Mammary epithelial cell (primary cell): ENCODE measurements at places on chromosomes 2 and 18. TPM values are rescaled to one million over a fixed set of nuclear protein-coding genes. Genes with fewer than 3 reads are reported as not detected.
A peak's percentile ranks its signal among the peaks of the same experiment; 100 is the strongest.

CLEC4F gene
- not detected for total RNA-seq

COL5A2 gene
- 7.8 and 9.6 TPM in 2 replicates for total RNA-seq

PSMA8 gene
- not detected for total RNA-seq

ZC3H6 gene
- 6.0 TPM for total RNA-seq

UGT1A10 gene
- total RNA-seq = not detected in 2 replicates

ERBB4 gene
- not detected for total RNA-seq

ALPP gene
- total RNA-seq = not detected

SPDYA gene
- total RNA-seq = 1.0 TPM

EEF1B2 gene
- total RNA-seq = 583 and 751 TPM in 2 replicates

DNA sequence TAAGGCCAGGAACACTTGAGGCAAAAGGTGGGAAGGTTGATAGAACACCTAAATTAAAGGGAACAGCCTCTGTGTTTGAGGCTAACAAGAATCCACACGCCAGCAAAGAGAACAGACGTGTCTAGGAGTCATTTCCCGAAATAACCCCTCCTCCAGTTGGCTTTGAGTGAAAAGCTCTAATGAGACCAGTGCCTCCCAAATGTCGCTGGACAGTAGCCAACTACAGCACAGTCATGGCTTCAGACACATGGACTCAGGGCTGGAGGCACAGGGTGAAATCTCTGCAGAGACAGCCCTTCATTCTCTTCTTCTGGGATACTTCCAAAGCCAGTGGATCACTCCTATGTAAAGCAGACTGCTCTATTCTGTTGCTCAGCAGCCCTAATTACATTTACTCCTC, 49.6 kb downstream of the SOWAHC start:
- peak; percentile 90 for DNase-seq

DNA sequence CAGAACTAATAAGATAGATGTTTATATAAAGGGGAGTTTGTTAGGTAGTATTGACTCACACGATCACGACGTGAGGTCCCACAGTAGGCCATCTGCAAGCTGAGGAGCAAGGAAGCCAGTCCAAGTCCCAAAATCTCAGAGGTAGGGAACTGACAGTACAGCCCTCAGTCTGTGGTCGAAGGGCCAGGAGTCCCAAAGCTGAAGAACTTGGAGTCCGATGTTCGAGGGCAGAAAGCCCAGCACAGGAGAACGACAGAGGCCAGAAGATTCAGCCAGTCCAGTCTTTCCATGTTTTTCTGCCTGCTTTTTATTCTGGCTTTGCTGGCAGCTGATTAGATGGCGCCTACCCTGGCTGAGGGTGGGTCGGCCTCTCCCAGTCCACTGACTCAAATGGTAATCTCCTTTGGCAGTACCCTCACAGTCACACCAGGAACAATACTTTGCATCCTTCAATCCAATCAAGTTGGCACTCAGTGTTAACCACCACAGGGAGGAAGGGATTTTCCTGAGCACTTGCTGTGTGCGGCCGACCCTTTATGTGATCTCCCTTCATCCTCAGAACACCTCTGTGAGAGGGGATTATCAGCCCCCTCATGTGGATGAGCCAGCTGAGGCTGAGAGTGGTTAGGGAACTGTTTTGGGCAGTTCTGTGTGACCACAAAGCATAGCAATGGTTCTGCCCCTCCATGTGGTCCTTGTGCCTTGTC, 78.3 kb downstream of the RNF144A start:
- no peak for DNase-seq

DNA sequence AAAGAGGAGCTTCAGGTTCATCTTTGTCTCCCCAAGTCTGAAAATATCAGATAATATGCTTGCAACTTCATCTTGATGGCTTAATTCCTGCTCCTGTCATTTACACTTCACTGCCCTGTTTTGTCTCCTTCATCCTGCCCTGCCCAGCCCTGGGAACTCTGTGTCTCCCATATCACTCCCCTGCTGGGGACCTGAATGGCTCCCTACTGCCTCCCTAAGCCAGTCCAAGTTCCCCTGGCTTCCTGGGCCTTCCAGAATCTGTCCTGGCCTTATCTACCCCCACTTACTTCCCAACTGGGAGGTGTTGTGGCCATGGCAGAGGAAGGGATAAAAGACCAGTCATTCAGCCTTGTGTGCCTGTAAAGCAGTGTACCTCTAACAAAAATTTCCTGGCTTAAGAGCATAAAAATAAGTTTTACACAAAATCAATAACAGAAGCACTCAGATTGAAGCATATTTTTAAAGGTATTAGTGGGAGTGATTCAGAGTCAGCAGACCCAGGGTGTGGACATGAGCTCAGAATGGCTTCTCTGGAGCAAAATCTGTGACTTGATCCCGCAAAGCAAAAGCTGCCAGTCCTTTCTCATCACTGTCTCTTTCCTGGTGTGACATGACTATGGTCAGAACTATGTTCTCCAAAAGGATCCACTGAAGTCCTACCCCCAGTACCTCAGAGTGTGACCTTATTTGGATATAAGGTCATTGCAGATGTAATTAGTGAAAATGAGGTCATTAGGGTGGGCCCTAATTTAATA, 59.1 kb downstream of the INO80C start:
- DNase-seq = no peak

DNA sequence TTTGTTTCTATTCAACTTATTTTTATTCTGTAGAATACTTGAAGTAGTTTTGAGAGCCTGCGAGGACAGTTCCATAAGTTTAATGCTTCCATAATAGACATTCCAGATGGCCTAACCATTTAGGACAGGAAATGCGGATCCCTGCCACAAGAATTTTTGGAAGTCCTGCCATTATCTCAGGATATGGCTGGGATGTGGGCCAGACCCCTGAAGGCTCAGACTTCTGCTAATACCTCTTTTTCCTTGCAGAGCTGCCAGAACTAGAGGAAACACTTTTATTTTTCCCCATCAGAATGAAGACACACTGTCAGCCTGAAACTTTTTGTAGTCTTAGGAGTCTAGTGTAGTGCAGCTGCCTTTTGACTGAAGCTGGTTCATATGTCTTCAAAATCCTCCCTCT, 806.5 kb downstream of the TDRD15 start:
- DNase-seq = no peak

- peak; percentile 60 for DNase-seq
These were observed 272.4 kb downstream of the AGAP1 start for GRCh38 chr2:235766278-235766677.

DNA sequence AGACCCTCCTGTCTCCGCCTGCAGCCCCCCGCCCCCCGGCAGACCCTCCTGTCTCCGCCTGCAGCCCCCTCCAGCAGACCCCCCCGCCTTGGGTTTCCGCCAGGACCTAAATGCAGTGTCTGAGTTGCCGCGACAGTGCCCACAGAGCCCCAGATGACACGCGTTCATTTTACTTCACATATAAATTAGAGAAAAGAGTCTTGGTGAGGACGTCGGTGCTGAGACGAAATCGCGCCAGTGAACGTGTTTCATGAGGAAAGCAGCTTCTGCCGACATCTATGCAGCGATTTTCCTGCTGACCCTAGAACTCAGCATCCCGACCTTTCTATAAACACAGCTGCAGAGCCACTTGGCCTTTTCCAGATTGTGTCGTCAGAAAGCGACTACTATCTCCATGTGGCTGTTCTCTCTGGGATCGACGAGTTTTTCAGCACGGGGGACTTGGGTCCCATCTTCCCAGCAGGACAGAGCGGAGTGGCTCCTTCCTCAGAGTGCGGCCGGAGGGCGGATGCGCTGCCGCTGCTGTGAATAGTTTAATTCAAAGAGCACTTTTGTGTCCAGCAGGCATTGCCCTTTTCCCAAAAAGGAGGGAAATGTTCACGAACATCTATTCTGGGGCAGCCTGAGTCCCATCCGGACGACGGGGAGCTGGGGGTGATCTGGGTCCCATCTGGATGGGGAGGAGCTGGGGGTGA, 136.7 kb downstream of the NFATC1 start:
- no peak for DNase-seq

DNA sequence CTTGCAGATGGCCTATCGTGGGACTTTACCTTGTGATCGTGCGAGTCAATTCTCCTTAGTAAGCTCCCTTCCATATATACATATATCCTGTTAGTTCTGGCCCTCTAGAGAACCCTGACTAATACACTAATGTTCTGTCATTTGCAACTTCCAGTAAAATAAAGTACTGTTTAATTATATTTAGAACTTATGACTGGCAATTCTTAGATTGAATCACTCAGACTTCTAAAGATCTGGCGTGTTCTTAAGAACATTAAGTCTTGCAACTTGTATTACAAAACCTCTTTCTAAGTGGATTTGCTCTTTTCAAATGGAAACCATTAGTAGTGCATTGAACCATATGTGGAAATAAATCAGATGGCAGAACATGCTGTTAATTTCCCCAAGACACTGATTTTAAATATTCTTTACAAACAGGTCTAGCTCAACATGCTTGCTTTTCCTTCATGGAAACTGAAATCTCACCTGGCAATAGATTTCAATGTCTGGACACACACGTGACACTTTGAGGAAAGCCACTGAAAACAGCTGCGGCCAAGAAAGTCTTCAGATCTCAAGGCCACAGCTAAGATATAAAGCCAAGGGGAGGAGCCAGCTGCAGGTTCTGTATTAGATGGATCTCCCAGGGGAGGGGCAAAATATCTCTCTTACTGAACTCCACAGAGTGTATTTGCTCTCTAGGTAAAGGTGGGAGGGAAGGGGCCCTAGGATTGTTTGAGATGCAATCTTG, 50.6 kb downstream of the PMAIP1 start:
- peak; percentile 27 for DNase-seq

- DNase-seq = no peak
These were observed 40.6 kb upstream of the ACYP2 start for GRCh38 chr2:54074606-54075341.

- no peak for DNase-seq
These were observed 11.8 kb downstream of the GCFC2 start for GRCh38 chr2:75698918-75699317.

DNA sequence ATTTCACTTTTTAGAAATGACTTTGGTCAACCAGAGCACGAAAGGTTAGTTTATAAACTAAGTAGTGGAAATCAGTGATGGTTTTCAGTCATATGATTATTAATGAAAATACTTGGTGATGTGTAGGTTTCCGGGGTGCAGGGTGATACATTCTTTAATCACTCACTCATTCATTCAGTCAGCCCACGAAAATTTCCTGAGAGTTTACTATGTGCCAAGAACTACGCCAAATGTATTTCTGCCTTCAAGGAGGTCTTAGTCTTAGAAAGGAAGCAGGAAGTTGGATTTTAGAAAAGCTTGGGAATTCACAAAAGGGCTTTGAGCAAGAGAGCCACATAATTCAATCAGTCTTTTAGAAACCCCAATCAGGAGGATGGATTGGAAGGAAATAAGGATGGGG, 543.6 kb downstream of the PLCL1 start:
- DNase-seq = no peak

DNA sequence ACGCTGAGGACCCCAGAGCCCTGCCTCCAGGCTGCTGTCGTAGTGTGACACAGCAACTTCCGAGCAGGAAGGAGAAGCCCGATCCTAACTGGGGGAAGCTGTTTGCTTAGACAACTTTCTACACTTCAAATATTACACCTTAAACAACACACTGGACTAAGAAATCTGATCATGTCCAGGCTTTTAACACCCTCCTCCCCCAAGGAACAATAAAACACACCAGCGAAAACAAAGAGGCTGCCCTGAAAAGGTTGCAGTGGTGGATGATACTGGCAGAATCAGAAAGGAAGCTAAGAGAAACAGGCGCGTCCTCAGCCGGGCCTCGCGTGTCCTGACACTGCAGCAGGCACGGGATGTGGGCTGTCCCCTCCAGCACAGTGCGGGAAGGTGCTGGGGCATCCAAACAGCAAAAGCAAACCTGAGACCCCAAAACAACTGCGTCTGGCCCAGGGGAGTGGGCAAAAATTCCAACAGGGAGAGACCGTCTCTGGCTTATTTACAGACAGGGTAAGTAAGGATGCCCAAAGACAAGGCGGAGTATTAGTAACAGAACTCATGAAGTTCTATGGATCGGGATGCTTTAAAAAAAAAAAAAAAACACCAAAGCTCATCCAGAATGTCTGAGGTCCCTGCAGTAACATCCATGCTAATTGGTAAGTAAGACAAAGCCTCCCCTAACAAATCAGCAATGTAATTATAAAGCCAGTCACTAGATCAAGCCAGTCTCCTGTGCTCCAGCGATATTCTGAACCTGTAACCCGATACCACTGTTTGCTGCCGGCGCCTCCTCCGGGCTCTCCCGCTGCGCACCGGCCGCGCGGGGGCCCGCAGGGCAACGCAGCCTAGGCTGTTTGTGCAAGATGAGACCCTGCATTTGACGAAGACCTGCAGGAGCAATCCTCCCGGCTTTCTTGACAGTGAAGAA, 9.0 kb downstream of the SERTAD2 start:
- peak; percentile 73 for DNase-seq

GRCh38 chr2:37985333-37985732, 60.2 kb downstream of the RMDN2 start:
- DNase-seq = peak; percentile 79

DNA sequence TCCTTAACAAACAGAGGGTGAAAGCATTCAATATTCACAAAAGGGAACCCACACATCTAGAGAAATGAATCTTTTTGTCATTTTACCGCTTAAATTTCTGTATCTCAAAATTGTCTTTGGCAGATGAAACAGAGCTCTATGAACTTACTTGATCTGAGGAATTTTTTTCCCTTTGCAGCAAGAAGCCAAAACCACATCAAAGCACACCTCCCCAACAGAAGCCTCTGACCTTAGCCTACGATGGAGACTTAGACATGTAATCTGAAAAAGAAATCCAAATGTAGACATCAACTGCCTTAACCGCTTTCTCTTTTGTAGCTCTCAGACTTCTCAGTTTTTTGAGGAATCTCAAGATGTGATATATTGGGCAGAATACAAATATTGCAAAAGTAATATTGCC, 287.9 kb upstream of the HNMT start:
- no peak for DNase-seq

DNA sequence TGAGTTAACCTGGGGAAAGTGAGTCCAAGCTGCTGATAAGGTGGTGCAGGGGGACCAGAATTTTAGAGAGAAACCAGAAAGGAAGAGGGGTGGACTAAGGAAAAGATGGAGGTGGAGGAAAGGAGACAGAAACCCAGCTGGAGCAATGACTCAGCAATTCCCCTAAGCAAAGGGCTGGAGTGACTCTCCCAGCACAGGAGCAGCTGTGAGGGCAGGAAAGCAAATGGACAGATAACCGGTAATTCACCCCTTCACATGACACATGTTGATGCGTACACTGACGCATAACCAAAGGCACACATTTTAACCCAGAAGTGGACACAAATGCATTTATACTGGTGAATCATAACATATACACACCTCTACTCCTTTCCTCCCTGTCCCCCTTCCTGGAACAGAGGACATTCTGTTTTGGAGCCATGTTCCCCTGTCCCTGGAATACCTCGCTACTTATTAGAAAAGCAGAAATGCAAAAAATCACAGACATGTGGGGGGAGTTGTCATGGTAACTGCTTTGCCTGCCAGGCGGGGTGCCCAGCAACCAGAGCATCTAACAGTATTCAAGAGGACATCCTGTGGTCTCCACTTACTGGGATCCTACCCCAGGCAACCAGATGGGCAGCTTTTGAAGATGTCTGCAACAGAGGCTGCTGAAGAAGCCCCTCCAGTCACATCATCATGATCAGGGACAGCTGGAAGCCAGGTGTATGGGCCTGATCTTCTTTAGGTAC, 4.7 kb downstream of the CDK5R2 start:
- peak; percentile 89 for DNase-seq

- DNase-seq = no peak
These were observed 231.1 kb downstream of the ANKRD30B start for GRCh38 chr18:14978962-14979535.

GRCh38 chr2:82792316-82792715, 1666.8 kb downstream of the SUCLG1 start:
- no peak for DNase-seq

GRCh38 chr2:181354626-181355025, 102.6 kb upstream of the ITGA4 start:
- DNase-seq = peak; percentile 83
